ENCODE measurements at places on chromosomes 1 and 21.

DNA sequence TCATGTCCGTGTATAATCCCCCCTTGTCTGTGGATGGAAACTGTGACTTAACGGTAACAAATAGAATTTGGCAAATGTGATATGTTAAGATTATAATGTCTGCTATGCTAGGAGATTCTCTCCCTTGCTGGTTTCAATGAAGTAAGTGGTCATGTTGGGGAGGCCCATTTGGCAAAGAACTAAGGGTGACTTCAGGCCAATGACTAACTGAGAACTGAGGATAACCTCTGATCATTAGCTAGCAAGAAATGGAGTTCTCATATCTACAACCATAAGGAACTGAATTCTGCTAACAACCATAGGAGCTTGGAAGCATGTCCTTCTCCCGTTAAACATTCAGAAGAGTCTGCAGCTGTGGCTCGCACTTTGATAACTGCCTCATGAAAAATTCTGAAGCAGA lies 2.3 kb downstream of the IFI44L start:
- DNase-seq = no peak

DNA sequence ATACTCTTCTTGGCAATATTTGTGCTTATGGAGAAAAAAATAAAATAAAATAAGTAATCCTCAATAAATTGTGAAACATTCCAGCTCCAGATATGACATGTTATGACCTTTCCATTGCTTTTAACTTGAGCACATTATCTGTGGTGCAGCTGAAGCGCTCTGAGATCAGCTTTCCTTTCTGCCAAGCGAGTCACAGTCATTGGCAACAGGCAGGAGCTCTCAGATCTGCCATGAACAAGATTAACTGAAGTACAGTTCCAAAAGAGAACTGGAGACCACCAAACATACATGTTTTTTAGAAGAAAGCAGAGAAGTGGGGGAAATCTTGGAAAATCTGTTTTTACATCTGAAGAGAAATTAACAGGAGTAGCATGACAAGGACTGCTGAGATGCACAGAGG lies 89.2 kb upstream of the DSCAM start:
- no peak for DNase-seq

DNA sequence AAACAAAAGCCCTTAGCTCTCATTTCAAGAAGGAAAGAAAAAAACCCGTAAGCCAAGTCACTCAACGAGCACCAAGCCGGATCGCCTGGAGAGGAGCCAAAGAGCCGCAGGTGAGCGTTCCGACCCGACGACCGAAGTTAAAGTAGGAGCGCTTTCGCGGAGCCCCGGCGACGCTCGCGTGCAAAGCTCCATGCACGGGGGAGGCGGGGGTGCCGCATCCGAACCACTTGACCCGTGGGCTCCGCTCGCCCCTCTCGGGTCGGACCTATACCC lies 382 bp downstream of the GPBP1L1 start:
- no peak for DNase-seq

DNA sequence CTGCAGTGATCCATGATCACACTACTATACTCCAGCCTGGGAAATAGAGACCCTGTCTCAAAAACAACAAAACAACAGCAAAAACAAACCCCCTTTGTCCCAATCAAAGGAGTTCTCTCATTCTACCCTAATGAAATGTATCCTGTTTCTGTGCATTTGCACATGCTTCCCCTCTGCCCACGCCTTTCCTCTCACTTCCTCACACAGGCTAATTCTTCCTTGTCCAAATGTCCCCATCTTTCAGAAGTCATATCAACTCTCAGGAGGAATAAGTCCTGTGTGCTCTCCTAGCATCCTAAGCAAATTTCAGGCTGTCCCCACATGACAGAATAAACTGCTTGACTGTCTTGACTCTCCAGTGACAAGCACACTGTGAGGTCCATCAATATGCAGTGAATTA lies 8.1 kb upstream of the ATP1B1 start:
- DNase-seq = no peak

DNA sequence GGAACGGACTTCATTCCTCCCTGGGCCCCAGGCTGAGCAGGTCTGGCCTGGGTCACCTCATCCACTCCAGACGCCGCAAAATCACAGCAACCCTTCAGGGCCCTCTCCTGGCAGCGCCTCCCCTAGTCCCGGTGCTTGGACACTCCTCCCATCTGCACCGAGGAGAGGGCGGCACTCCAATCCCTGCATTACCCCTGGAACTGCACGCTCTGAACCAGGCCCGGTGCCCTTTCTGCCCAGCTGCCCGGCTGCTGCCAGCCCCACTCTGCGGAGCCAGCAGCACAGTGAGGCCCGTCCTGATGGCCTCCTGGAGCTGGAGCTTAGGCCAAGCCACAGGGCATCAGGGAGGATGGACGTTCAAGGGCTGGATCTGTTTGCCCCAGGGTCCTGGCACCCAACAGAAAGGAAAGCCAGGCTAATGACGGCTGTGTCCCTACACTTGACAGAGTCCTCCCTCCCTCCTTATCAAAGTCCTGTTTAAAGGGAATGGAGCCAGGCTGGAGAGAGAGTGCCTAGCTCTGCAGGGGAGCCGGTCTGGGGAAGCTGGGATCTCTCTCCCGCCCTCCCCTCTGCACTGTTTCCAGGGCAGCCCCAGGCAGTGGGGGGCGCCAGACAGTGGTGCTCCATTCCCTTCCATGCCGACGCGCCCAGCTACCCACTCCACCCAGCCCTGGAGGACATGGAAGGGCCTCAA lies 12.7 kb downstream of the COL6A2 start:
- no peak for DNase-seq

DNA sequence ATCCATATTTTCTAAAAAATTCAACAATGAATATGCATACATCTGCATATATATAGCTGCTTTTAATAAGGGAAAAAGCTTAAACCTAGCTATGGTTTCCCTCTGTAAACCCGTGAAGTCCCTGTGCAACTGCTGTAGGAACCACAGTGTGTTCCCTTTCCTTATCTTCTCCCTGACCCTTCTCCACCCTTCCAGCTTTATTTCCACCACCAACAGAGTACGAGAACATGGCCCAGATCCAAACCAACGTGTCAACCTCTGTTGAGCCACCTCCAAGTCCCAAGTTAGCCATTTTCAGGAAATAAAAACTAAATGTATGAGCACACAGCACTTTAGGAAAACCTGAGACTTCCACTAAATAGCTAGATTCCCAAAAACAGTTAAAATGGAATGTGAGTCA lies 20.3 kb downstream of the SUSD4 start:
- no peak for DNase-seq

DNA sequence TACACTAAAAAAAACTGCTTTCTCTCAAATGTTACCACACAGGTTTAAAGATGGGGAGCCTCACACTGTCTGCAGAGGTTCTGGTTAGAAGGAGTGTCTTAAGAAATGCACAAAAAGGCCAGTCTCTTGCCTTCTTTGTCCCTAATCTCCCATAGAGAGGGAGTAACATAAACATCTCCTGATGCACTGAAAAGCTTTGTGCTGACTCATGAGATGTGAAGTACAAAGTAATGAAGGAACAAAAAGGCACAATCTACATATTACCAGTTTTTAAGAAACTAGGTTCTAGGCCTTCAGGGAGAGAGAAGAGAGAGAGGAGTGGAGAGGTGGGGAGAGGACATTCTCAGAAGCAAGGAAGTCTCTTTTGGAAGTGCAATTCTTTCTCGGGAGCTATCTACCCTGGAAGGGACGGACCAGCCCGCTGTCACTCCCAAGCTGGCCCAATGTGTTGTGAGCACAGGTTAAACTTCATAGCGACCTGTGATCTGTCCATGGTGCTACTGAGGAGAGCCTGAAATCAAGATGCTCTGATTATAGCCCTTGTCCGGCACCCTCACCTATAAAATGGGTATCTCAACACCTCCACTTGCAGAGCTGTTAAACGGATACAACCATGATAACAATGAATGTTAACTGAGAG lies 458.1 kb downstream of the DISC1 start:
- no peak for DNase-seq

DNA sequence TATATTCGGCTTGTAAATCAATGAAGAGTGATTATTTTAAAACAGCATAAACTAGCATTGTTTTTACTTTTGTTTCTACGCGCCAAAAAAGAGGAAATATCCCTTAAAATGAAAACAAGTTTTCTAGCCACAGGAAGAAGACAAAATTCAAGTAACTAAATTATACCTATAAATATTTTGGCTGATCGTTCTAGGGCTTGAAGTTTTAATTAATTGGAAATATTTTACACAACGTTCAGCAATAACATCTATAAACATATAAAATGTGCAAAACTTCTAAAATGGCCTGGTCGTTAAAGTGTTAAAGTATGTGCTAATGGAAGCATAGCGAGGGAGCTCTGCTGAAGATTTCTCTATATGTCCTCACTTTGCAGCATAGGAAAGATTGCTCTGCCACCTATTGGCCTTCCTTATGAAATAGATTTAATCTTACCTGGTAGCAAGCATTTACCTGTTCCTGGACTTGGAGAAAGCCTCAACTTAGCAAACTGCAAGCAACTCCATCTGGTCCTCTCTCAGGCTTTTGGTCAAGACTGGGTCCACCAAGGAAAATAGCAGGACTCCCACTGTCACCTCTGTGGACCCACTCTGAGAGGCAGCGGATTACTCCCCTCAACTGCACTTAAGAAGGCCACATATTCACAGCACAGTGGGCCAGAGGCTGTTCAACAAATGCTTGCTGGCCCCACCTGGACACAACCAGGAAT lies 351.3 kb upstream of the RUNX1 start:
- DNase-seq = peak; percentile 31

- no peak for DNase-seq
These were observed 732 bp downstream of the ABCG1 start for GRCh38 chr21:42219606-42220137.

- no peak for DNase-seq
These were observed 153.5 kb downstream of the TGFBR3 start for GRCh38 chr1:91732291-91733107.

- DNase-seq = no peak
These were observed 37.7 kb downstream of the DHRS3 start for GRCh38 chr1:12580054-12580887.

Data from fibroblast of skin of left biceps (primary cell).